GM04504 (cell line): ENCODE measurements at places on chromosomes 3 and 15.

- peak; percentile 77 for DNase-seq
Measured at GRCh38 chr15:33154351-33155166, 40.0 kb downstream of the FMN1 start.

DNA sequence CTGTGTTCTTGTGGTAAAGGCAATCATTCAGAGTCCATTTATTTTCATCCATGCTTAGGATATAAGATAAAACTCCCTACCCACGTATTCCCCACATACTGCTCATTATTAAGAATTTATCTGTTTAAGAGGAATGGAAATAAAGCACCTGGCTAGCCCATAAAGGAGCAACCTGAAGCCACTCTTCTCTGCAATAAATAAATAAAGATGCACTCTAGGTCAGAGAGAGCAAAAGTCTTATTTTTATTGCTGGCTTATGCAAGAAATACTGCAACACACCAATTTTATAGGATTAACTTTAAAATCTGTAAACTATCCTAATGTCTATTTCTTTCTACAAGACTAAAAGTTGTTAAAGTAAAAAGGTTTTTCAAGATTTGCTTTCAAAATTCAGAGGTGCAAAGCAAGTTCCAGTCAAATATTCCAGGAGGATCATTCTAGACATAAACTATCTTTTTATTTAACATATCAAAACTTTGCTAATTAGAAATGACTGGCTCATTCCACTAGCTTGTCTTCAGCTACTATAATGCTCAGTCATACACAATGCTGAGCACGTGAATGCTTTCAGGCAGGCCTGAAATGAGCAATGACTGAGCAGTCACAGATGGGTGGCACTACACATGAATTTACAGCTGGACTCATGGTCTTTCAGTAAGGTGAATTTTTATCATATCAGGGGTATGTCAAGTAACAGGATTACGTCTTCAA, 7.1 kb downstream of the TJP1 start:
- no peak for DNase-seq

DNA sequence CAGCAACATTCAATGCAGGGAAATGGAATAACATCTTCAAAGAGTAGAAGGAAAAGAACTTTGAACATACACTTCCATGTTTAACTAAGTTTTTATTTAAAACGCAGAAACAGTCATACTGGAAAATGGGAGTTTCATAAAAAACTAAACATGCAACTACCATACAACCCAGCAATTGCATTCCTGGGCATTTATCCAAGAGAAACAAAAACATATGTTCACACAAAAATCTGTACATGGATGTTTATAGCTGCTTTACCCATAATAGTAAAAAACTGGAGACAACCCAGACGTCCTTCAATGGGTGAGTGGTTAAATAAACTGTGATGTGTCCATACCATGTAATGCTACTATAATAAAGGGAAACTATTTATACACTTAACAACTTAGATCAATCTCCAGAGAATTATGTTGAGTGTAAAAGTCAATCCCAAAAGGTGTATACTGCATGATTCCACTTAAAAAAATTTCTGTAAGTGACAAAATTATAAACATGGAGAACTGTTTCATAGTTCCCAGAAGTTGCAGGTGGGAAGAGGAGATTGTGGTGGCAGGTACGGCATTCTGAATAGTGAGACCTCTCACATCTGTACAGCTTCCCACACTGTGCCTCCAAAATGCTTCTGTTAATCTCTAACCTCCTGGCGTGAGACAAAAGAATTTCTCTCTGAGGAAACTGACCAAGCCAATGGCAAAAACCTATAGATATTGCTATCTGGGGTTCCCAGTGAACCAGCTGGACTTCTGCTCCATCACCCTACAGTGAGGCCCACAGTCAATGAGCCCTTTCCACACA, 23.1 kb downstream of the ISG20 start:
- DNase-seq: no peak

DNA sequence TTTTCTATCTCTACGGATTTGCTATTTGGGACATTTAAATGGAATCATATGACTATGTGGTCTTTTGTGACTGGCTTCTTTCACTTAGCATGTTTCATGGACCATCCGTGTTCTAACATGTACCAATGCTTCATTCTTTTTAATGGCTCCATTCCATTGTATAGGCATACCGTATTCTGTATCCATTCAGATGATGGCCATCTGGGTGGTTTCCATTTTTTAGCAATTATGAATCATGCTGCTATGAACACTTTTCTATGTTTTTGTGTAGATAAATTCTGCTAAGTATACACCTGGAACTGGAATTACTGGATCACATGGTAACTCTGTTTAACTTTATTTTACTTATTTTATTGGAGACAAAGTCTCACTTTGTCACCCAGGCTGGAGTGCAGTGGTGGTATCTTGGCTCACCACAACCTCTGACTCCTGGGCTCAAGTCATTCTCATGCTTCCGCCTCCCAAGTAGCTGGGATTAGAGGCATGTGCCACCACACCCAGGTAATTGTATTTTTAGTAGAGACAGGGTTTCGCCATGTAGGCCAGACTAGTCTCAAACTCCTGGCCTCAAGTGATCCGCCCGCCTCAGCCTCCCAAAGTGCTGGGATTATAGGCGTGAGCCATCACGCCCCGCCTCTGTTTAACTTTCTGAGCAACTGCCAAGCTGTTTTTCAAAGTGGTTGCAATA, 13.4 kb downstream of the UBP1 start:
- no peak for DNase-seq

GRCh38 chr15:71106802-71107500, 8.3 kb upstream of the THSD4 start:
- no peak for DNase-seq

DNA sequence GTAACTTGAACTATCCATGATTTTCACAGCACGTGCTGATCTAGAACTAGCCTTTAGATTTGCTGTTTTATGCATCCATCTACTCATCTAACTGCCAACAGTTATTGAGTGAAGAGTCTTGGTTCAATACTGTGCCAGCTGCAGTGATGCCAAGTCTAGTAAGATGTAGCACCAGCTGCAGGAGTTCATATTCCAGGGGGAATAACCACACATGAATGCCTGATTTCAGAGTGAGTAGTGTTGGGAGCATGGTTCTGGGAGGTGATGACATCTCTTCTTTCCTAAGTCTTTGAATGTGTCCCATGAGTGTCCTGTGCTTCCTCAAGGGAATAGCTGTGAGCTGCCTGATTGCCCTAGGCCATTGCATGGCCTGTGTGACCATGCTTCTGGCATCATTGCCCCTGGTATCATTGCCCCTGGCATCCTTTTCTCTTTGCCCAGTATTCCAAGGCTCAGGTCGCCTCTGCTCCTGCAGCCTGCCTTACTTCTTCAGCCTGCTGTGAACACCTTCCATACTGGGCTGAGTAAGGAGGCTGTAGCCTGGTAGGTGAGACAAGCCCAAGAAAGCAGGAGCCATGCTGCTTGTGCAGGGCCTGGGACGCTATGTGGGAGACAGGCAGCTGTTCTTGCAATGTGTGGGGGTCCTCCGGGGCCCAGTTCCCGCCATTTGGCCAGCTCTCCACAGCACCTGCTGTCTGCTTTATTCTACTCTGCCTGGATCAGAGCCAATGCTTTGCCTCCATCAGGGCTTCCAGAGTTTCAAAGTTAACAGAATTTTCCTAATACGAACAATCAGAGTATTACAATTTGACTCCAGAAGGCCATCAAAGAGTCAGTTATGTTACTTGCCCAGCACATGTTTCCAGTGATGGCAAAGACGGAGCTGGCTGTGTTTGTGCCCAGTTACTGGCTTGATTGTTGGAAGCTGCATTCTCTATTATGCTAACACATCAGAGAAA, 73.2 kb downstream of the CLSTN2 start:
- DNase-seq: no peak

GRCh38 chr3:52880474-52880873, 16.9 kb downstream of the STIMATE start:
- no peak for DNase-seq

DNA sequence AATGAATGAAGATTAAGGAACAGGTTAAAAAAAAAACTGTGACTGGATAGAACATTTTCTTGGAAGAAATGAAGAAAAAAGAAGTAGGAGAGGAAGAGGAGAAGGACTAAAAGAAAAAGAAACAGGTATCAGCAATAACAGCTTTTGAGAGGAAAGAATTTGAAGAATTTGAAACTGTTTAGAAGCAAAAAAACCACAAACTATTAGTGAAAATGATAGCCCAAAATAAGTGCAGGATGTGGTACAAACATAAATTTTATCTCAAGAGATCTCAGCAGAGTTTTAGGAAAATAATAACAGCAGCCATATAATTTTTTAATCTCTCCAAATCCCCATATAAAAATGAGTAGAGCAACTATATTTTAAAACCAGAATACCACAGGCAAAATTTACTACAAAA, 8.8 kb upstream of the A4GNT start:
- no peak for DNase-seq

DNA sequence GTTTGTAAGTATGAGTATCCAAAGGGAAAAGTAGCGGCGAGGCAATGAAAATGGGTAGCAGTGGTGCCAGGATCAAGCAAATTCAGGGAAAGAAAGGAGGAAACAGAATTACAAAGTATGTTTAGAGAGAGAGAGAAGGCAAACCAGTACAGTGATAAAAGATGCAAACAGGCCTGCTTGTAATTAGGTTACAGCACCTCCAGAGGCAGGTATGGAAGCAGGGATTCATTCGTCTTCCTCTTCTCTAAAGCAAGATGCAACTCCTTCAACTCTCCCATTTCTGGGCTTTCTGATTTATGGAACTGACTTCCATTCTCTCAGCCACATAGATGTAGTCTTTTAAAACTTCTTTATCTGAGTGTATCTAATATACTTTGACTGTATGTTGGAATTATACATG, 68.0 kb downstream of the CRYBG3 start:
- DNase-seq: no peak

- no peak for DNase-seq
Measured at GRCh38 chr3:10514407-10515069, 9.2 kb upstream of the ATP2B2 start.

GRCh38 chr15:48616216-48616615, 29.3 kb downstream of the FBN1 start:
- DNase-seq: no peak

DNA sequence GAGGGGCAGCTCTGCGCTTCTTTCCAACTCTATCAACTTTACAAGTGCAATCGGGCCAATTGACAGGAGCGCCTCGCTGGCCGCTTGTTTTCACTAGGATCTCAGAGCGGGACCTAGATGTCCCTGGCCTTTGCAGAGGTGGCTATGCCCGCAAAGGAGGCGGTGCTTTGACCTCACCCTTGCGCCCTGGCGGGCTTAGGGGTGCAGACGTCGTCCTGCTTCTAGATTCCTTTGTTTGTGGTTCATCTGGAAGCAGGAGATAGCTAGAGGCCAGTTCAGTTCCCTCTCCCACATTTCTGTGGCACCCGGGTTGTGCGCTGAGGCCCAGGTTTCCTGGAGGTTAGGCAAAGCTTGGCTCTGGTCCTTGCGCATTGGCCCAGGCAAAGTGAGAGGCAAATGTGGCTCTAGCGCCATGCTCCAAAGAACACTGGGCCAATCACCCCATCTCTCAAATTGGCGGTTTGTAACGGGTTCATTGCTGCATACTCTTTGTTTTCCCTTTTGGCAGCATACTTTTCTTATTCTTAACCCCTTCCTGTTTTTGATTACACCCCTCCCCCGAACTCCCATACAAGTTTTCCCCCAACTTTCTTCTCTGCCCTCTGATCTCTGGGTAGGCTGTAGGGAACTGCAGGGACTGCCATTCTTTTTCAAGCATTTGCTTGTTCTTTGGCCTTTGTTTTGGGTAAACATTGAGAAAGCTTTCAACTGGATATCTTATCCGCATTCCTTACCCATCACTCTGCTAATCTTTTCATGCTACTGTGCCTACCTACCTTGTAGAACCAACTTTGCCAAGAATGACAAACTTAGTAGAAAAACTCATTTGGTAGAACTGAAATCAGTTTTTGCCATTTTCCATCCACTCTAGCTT, 1.4 kb downstream of the PPM1L start:
- no peak for DNase-seq

DNA sequence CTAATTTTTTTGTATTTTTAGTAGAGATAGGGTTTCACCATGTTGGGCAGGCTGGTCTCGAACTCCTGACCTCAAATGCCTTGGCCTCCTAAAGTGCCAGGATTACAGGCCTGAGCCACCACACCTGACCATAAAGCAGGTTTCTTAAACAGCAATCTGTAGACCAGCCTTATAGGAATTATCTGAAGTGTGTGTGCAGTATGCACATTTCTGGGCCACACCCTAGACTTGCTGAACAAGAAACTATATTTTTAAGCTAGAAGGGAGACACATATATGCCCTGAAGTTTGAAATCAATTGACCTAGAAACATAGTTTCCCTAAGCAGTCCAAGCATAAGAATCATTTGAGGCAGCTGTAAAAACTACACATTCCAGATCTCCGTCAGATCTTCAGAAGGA, 805.7 kb downstream of the TUSC7 start:
- no peak for DNase-seq

DNA sequence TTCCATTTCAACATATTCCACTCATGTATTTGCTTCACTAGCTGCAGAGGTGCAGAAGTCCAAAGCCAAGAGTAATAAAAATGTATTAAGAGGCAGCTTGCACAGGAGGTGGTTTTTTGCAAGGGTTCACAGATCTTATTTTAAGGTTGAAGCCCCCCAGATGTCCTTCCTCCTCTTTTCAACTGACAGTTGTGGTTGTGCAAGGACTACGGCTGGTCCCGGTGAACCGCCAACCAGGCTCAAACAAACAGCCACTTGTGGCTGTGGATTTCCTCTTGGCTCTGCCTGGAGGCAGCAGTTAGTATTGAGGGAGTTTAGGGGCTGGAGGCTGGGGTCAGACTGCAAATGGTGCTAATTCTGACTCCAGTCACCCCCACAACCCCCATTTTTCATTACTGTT, 240.7 kb upstream of the TBC1D5 start:
- DNase-seq: no peak

DNA sequence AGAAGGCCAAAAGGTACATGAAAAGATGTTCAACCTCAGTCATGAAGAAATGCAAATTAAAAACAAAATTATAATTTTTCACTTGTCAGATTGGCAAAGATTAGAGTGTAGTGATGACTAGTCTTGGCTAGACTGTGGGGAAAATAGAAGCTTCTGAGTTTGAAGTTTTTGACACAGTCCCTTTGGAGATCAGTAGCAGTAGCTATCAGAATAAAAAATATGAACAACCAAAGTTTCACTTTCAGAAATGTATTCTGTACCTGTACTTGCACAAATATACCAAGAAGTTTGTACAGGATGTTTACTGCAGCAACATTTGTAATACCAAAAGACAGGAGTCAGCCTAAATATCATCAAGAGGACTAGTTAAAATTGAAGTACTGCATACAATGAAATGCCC, 14.1 kb downstream of the ATP2C1 start:
- DNase-seq: no peak

DNA sequence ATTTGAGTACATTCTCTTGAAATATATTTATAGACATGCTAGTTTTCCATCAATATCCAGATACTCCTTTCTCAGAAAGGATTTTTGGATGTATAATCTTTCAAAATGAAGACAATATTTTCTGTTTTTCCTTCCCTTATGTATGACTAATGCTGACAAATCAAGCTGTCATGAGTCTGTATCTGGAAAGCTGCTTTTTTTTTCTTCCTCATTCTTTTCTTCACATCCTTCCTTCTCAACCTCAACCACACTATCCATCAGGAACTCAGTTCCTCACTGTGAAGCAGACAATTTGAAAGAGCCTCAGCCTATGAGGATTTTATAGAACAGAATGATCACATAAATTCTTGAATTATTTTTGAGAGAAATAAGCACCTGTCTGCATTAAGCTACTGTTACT, 335.9 kb upstream of the EPHA6 start:
- no peak for DNase-seq

GRCh38 chr3:187385296-187385695, 17.1 kb downstream of the RTP4 start:
- no peak for DNase-seq
